Fibroblast of upper back skin (primary cell): ENCODE measurements at places on chromosomes 7 and 10.
A peak's percentile ranks its signal among the peaks of the same experiment; 100 is the strongest.

DNA sequence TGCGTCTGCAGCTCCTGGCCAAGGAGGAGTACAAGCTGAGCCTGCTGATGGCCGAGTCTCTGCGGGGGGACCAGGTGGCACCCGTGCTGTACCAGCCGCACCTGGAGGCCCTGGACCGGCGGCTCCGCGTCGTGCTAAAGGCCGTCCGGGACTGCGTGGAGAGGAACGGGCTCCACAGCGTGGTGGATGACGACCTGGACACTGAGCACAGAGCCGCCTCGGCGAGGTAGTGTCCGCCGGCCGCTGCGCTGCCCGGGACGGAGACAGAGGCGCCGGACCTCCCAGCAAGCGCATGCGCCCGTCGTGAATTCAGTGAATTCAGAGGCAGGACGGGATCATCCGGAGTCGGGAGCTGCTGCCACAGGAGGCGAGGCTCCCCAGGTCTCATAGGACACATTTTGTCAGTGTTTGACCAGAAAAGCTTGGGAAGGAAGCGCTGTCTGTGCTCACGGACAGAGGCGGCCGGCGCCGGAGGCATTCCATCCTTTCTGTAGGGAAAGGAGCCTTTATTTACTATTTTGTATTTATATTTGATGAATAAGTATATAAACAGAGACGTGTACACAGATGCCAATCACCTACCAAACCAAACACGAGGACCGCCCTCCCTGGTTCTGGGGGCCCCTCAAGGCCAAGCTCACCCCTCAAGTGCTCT is 30.1 kb upstream of the FOXL3 start:
- no peak for DNase-seq

- no peak for DNase-seq
Measured at GRCh38 chr10:88073682-88074081, 210.3 kb downstream of the PTEN start.

DNA sequence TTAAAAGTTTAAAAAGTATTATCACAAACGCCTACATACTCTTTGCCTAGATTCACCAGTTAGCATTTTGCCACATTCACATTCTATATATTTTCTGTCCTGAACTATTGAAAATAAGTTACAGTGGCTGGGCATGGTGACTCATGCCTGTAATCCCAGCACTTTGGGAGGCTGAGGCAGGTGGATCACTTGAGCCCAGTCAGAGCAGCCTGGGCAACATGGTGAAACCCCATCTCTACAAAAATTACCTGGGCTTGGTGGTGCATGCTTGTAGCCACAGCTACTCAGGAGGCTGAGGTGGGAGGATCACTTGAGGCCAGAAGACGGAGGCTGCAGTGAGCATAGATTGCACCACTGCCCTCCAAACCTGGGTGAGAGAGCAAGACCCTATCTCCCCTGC is 5.3 kb downstream of the ARPC1A start:
- no peak for DNase-seq

DNA sequence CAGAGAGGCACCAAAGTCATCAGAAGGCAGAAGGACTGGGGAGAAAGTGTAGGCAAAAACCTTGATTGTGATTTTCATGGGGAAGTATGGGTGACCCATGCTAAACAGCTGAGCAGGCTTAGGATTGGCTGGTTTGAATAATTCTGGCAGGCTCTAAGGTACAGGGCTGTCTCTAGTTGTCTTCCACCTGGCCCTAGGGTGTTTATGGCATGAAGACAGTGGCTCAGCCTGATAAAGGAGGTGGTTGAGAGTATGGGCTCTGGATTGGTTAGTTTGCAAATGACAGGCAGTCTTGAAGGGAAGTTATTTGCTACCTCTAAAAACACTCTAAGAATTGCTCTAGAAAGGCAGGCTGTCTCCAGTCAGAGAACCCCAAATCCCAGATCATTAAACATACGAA is 100.3 kb downstream of the STRA8 start:
- no peak for DNase-seq

DNA sequence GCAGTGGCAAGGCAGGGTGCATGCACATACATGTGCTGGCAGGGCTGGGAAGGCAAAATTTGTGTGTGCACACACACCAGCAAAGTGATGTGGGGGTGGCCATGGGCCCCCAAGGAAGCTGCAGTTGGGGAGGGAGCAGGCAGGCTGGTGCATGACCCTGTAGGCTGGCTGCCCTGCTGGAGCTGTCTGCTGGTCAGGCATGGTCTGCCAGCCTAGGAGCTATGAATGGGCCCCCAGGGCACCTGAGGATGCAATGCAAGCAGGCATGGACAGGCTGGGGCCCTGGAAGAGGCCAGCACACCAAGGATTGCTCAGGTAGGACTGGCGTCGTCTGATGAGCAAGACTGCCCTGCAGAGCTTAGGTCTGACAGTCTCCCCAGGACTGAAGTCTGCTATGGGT is 18.2 kb upstream of the PPP1R3A start:
- DNase-seq: no peak

DNA sequence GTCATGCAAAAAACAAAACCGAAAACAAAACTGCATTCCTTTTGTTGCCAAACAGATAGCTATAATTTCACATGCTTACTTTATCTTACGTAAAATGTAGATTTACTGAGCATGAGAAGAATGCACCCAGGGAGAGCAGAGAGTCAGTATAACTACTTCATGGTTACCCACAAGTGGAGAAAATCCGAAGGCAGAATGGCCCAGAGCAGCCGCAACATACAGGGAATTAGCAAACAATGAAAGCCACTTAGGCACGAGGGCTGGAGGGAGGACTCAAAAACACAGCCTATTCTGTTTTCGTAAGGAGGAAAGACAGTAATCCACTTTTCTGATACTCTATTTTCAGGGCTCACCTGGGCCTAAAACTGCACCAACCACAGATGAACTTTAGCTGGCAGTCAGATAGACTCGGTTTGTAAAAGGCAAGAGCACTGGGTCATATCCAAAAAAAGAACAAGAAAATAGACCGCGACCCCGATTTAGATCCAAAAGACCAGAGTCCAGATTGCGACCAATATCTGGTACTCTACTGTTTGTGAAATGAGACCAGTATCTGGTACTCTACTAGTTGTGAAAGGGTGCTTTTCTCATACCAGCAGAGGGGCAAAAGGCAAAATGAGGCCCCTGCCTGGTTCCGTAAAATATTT is 1.3 kb downstream of the ITPRIP start:
- DNase-seq: peak; percentile 78

DNA sequence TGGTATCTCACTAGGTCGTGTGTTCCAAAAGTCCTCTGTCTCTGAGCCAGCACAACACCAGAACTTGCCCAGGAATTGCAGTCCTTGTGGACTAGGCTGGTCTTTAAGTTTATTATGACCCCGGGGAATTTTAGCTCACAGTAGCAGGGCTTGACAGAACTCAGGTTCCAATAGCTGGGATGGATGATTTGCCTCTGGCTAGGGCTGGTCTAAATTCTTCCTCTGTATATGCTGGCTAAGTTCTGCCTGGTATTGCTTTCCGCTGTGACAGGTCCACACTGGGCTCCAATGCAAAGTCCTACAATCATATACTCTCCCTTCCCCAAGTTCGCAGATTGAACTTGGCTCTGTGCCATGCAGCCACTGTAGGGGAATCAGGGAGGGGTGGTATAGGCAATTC is 52.5 kb downstream of the FAS start:
- DNase-seq: no peak

- no peak for DNase-seq
Measured at GRCh38 chr7:96997512-96998032, 7.8 kb upstream of the DLX6 start.

DNA sequence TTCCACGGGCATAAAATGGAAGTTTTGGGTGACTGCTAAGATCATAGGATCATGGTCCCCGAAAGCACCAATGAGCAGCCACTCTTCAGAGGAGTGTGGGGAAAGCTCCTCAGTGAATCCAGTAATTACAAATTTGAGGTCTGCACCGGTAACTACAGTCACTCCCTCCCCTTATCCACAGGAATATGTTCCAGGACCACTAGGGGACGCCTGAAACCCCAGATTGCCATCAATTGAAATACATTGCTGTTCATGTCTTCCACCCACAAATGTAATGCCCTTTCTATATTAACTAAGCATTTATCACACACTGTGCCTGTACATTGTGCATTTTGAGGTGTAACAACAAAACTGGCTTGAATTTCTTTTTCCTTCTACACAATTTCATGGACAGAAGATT is 447.9 kb upstream of the PFKP start:
- peak; percentile 5 for DNase-seq
